Ureter (tissue), 1 donor: ENCODE measurements at places on chromosomes 16 and 17.

GRCh38 chr17:29291163-29291752 lies 2.7 kb downstream of the NUFIP2 start:
- DNase-seq: no peak

GRCh38 chr17:1752425-1753262 lies 9.2 kb upstream of the SERPINF1 start:
- DNase-seq: no peak

DNA sequence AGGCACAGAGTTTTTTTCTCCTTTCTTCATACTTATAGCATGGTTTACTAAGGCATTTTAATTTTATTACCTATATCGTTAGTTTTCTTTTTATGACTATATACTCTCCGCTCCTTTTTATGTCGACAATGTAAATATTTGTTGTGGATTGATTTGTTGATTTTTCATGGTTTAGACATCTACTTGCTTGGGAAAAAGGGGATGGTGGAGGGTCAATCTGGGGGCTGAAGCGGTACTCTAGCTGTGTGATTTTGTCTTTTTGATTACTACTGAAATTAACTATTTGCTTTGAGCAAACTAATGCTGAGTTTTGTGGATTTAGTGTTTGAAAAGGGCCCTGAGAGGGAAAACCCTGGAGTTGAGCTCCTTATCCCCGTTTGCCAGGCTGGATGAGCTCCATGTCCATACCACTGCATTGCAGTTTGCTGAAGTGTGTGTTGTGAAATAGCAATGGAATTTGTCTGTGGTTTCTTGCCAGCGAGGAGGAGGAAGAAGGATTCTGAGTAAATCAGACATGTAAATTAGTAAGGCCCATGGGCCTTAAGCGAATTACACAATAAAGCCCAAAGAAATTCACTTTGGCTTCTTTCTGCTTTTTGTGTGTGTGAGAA lies 72.0 kb downstream of the FTO start:
- peak; percentile 51 for DNase-seq

GRCh38 chr17:56785405-56785804 lies 48.3 kb downstream of the C17orf67 start:
- no peak for DNase-seq

DNA sequence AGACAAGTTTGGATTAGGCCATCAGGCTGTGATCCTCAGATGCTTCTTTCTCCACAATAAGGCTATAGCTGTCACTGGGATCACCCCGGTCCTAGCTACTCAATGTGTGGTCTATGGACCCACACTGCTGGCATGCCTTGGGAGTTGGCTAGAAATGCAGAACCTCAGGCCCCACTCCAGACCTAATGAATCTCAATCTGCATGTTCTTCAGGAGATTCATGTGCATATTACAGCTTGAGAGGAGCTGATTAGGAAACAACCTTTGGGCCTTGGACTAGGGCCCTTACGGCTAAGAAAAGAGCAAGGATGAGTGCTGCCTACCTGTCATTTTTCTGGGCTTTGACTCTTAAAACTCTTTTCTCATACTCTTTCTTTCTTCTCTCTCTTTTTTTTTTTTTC lies 7.5 kb downstream of the ADAT1 start:
- DNase-seq: no peak
